Right cardiac atrium (tissue), 5 donors: ENCODE measurements at places on chromosomes 12 and 14.

DNA sequence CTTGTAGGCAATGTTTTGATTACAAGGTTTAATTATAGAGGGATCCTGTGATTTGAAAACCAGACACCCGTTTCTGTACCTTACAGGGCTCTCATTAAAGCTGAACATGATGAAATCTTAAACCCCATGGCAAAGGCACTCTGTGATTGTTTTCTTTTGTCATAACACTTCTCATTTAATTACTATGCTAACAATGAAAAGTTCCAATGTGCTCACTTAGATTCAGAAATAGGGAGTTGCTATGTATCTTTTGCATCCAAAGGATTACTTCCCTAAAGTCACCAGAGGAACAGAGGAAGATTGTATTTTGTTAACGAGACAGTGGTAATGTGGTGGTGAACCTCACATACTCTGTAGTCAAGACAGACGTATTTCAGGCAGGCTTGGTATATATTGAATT is 81.5 kb upstream of the MYF6 start:
- no peak for DNase-seq

- DNase-seq = no peak
Observed at GRCh38 chr14:37601865-37602264, 6.4 kb downstream of the TTC6 start.

- DNase-seq = no peak
Observed at GRCh38 chr12:41242603-41243002, 54.5 kb downstream of the PDZRN4 start.

DNA sequence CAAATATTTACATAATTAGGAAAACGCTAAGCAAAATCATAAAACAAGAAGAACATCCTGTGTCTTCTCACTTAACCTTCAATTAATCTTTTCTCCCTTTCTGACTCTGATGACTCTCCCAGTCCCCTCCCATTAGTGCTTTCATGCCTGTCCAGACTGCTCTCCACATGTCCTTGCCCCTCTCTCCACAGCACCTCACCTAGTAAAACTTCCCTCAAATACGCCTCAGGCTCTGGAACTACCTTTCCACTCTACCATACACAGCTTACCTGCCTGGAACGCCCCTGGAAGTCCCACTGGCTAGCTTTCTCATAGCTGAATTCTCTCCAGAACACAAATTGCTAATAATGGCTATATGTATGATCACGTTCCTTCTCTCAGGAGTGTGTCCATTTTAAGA is 44.7 kb downstream of the SLC5A8 start:
- DNase-seq = no peak

GRCh38 chr12:50297027-50297426 is 13.7 kb upstream of the LIMA1 start:
- no peak for DNase-seq

GRCh38 chr12:21509768-21510167 is 8.2 kb downstream of the GOLT1B start:
- DNase-seq = no peak

DNA sequence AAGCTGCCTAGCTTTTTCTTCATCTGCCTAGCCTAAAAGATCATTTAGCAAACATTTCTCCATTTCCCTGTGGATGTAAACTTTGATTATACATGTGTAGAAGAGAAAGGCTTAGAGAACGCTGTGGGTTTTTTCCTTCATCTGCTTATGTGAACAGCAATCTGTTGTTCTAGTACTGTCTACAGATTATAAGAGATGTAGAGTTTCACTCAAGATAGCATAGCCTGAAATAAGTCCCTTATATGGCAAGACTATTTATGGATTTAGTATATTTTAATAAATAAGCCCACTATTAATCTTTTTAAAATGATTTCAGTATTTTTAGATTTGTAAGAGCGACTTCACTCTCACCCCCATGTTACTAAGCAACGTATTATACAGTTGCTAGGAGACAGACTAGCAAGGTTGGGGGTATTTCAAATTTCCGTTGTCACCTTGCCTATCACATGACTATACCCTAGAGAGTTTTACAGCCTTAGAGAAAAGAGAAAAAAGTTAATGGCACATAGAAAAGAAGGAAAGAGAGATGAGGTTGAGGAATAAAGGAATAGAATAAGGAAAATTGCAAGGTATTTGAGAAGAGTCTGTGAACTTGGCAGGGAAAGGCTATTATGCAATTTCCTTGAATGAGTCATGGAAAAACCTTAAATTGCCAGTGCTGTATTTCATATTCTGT is 12.2 kb upstream of the TUBA1A start:
- DNase-seq = no peak

DNA sequence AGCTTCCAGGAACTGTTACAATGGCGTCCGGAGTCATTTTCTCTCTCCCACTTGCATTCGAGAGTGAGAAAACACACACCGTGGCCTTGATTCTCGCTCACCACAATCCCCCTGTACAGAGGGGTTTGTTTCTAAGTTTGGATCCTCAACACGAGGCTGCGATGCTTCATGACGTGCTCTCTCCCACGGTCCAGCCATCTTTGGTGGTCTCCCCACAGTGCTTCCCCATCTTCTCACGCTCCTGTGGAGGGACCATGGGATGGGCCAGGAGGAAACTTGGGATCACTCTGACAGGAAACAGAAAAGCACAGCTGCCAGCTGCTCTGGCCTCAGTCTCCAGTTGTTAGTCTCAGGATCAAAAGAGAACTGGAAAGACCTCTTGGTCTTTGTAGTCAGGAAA is 28.1 kb downstream of the OR10P1 start:
- no peak for DNase-seq
